ENCODE measurements at places on chromosomes 4 and X.

- DNase-seq: no peak
Observed at GRCh38 chrX:84924624-84925023, 79.1 kb upstream of the APOOL start.

GRCh38 chr4:78565971-78566372 is 14.4 kb downstream of the ANXA3 start:
- DNase-seq: no peak

DNA sequence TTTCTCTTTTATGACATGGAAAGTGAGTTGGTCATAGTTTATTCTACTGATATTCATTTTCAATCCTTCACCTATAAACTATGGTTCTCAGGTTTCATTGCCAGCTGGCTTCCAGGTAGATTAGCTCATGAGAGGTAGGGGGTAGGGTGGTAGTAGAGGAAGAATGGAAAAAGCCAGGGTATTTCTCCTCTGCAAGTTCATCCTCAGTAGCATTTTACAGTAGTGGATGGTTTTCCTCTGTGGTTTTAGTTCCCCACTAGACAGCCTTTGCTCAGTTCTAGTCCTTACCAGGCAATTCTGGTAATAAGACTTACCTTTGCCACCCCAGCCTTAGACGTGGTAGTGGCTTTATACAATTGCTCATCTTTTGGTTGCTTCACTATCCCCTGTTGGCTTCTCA is 8.9 kb upstream of the NAA11 start:
- DNase-seq: no peak

- no peak for DNase-seq
Observed at GRCh38 chr4:11470438-11471045, 41.8 kb upstream of the HS3ST1 start.

- no peak for DNase-seq
Observed at GRCh38 chr4:147788791-147789190, 56.9 kb downstream of the ARHGAP10 start.

DNA sequence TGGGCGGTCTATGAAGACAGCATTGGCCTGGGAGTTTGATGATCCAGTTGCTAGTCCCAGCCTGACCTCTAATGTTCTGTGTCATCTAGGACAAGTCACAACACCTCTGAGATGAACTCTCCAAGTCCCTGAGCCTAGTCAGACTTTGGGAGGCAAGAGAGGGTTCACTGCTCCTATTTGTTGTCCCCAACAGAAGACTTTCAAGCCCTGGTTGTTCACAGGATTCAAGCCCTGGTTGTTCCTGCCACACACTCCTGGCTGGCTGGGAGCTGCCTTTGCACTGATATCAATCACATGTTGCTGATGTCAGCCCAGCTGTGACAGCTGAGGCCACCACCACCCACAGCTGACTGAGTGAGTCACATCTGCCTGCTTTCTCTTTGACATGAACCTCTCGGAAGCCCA is 253.2 kb upstream of the RASGEF1B start:
- DNase-seq: peak; percentile 52

- DNase-seq: no peak
Observed at GRCh38 chr4:113635739-113636437, 125.7 kb downstream of the CAMK2D start.

DNA sequence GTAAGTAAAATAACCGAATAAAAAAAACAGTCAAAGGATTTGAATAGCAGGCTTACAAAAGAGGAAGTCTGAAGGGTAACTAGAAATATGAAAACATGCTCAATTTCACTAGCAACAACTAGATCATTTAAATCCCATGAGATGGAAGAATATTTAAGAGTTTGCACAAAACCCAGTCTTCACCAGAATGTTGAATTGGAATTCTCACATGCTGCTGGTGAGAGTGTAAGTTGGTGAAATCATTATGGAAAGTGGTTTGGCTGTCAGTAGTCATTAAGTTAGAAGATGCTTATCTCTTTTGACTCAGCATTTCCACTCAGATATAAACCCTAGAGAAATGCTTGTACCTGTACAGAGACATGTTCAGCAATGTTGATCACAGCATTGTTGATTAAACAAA is 110.1 kb downstream of the PGRMC2 start:
- no peak for DNase-seq

GRCh38 chr4:152734015-152734698 is 45.4 kb downstream of the TIGD4 start:
- no peak for DNase-seq

GRCh38 chr4:8289956-8290700 is 20.6 kb downstream of the HTRA3 start:
- no peak for DNase-seq

DNA sequence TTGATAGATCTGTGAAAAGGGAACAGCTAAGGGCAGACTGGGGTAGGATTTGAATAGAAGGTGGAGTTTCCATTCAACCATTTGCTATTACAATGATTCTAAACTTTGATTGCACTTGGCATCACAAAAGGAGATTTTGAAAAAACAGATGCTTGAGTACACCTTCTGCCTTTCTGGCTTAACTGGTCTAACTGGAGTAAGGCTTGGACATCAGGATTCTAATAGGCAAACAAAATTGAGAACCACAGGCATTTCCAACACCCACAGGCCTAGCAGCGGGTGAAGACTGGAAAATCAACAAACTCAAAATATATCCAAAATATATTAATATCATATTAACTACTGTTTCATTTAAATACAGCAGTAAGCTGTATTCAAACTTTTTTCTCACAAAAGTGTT is 1.9 kb upstream of the VEGFC start:
- no peak for DNase-seq

GRCh38 chr4:118173126-118173525 is 138.8 kb downstream of the NDST3 start:
- DNase-seq: no peak

DNA sequence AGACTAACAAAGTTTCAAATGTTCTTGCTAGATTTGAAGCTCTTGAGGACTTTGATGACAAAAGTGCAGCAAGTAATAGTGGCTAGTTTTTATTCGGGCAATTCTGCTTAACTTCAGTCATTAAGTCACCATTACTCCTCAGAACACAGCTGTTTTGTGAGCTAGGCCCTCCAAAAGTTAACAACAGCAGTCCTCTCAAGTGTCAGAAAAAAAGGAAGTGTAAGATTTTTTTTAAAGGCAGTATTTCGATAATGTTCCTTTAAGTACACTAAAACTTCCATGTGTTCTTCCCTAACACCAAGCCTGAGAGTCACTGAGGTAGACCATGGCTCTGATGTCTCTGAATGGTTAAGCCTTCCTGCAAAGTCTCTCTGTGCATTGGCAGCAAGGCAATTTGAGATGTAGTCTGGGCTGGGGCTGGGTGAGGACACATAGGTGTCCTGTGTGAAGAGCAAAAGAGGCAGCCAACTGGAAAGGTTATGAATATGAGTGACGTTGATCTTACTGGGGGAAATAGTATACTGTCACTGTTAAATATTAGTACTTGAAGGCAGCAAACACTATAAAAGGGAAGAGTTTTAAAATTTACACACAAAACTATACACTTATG is 174.0 kb upstream of the MAP3K15 start:
- no peak for DNase-seq

- no peak for DNase-seq
Observed at GRCh38 chr4:134388351-134388750, 186.8 kb upstream of the PABPC4L start.

Measured in left lobe of liver (tissue), 2 donors.